MG63 (cell line): ENCODE measurements at places on chromosomes 7 and 10. TPM values are rescaled to one million over a fixed set of nuclear protein-coding genes. Genes with fewer than 3 reads are reported as not detected.
A peak's percentile ranks its signal among the peaks of the same experiment; 100 is the strongest.

The TMEM176A gene
- not detected in 2 replicates for total RNA-seq

The GPAM gene
- total RNA-seq: 4.4 and 7.3 TPM in 2 replicates

The HOXA1 gene
- total RNA-seq: 0.27 and 1.1 TPM in 2 replicates

DNA sequence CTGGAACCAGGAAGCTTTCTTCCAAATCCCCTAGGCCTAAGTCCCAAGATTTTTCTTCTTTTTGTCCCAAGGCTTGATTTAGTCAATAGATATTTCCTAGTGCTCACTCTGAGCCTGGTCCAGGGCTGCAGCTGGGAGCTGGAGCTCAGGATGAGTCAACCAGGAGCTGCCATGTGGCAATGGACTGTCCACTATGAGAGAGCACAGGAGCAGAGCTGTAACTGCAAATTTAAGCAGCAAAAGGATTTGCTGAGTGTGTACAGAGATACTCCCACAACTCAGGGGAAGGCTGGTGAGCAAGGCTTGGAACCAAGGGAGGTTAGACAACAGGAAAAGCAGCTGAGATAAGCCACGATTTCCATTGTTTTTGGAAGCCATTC is 92.1 kb upstream of the CXCL12 start:
- peak; percentile 73 for DNase-seq

GRCh38 chr7:142603870-142604448 is 145.3 kb upstream of the PRSS1 start:
- peak; percentile 21 for DNase-seq

- no peak for DNase-seq
Observed at GRCh38 chr10:110784198-110784597, 87.5 kb upstream of the PDCD4 start.

GRCh38 chr10:99524736-99525380 is 7.9 kb upstream of the NKX2-3 start:
- no peak for DNase-seq
